ENCODE measurements at places on chromosomes 13 and 19.

DNA sequence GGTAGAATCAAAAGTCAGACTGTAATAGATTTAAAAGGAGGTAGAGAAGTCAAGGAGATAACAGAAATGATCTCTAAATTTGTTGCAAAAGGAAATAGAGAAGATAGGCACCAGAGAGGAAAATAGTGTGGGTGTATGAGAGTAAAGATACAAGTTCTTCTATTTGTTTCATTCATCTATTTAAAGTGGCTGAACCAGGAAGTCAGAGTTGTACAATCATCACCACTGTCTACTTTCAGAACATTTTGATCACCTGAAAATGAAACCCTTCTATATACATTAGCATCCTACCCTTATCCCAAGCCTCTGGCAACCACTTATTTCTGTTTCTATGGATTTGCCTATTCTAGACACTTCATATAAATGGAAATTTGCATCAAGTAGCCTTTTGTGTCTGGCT lies 36.7 kb downstream of the INTS6 start:
- DNase-seq: no peak

GRCh38 chr13:43879755-43880181 lies at the start of gene LACC1:
TSS of gene LACC1 (plus strand) at chr13:43879904. CDS start at chr13:43880986, 1,082 bp downstream.
- no peak for DNase-seq

- DNase-seq: no peak
Observed at GRCh38 chr13:26988059-26988769, 183.4 kb downstream of the USP12 start.

DNA sequence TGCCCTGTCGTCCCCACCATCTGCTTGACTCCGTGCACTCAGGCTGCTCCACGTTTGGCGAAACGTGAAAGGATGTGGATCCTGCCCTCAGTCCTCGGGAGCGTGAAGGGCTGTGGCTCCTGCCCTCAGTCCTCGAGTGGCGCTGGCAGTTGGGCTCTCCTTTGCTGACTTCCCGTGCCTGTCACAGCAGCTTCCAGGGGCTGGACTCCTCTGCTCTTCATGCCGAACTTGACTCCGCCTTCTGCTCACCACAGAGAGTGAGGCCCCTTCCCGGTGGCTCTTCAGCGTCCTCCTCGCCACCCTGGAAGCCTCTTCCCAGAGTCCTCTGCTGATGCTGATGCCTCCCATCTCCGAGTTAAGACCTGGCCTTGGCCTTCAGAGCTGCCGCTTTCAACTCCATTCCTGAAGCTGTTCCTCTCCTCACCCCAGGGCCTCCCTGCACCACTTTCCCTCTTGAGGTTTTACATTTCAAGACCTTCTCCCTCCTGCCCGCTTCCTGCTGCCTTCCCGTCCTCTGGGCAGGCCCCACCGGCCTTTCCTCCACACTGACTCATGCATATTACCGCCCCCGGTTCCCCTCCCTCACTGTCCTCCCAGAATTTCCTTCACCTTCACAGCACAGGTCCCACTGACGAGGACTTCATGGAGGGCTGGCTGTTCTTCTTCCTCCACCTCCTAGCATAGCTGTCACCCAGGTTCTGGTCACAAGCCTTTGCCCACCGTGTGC lies 111.7 kb downstream of the SHISA2 start:
- no peak for DNase-seq

GRCh38 chr19:10808937-10809649 lies 26.9 kb downstream of the TMED1 start:
- DNase-seq: no peak

DNA sequence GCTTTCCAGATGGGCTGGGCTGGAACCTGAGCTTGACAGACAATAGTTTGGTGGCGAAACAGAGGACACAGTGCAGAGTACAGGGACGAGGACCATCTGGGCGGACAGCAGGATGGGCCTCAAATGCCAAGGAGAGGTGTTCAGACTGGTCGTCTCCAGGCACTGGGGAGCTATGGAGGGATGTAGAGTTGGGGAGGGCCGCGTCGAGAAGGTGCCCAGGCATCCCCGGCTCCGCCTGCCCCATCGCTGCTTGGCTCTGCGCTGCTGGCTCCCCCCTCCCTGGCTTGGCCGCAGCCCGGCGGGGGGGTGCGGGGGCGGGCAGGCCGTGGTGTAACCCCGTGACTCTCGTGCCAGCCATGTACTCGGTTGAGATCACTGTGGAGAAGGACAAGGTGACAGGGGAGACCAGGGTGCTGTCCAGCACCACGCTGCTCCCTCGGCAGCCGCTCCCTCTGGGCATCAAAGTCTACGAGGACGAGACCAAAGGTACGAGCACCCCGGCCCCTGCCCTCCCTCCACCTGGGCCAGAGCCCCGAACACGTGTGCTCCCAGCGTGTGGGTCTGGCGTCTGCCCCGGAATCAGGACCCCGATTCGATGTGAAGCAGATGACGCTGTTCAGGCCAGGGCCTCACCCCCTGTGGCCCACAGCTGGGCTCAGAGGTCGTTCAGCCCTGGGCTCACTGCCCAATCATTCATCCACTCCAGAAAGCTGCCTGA lies 10.8 kb upstream of the MISP start:
- DNase-seq: no peak
